Thoracic aorta (tissue), 2 donors: ENCODE measurements at places on chromosomes 3 and 15. TPM values are rescaled to one million over a fixed set of nuclear protein-coding genes. Genes with fewer than 3 reads are reported as not detected.
A peak's percentile ranks its signal among the peaks of the same experiment; 100 is the strongest.

GRCh38 chr3:190492966-190493365 lies 20.9 kb upstream of the IL1RAP start:
- DNase-seq: no peak

- DNase-seq: peak; percentile 16
These were observed 2.7 kb downstream of the TMEM108 start for GRCh38 chr3:133040696-133041523.

- DNase-seq: no peak
These were observed 9.6 kb downstream of the TGM4 start for GRCh38 chr3:44883999-44884431.

DNA sequence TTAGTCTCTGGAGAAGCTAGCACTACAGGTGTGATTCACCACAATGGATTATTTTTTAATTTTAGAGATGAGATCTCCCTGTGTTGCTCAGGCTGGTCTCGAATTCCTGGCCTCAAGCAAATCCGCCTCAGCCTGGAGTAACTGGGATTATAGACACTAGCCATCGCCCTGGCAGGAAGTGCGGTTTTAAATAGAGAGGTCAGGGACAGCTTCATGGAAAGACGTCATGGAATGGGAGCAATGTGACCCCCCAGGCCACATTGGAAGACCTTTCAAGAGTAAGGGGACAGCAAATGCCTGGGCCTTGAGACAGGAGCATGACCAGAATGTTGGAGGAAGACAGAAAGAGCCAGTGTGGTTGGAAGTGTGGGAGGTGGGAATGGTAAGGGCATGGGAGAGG lies 2.2 kb upstream of the ISG20 start:
- DNase-seq: no peak

The PLSCR5 gene
- total RNA-seq: not detected

The NOP10 gene
- total RNA-seq: 28.9 TPM
